Bladder microvascular endothelial cell (primary cell): ENCODE measurements at places on chromosomes 4 and X. TPM values are rescaled to one million over a fixed set of nuclear protein-coding genes. Genes with fewer than 3 reads are reported as not detected.

The RAB41 gene
- not detected in 2 replicates for total RNA-seq

The ATP1B4 gene
- not detected in 2 replicates for total RNA-seq

The FDCSP gene
- not detected in 2 replicates for total RNA-seq

The RHOXF1 gene
- not detected in 2 replicates for total RNA-seq
